Epithelial cell of esophagus (primary cell): ENCODE measurements at places on chromosomes 3 and 15.

GRCh38 chr3:76566211-76566534 is 473.7 kb upstream of the ROBO2 start:
- no peak for DNase-seq

DNA sequence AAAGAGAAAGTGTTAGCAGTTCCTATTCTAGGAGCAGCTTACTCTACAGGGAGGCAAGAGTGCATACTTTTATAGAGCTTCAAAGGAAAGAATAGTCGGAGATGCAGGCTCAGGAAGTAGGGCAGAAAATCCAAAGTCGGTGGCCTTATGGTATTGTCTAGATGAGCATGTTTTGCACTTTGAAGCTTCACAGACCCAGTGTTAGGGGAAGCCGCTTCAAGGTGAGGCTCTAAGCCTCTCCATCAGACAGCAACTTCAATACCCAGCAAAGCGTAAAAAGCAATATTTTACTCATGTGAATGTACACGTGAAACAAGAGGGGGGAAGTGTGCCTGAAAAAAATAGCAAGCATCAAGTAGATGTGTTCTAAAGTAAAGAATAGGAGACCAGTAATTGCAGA is 125.6 kb upstream of the RASGRP1 start:
- no peak for DNase-seq

GRCh38 chr15:68285259-68285980 is 7.9 kb downstream of the FEM1B start:
- peak; percentile 68 for DNase-seq

GRCh38 chr3:126161309-126161708 is 19.1 kb downstream of the ALDH1L1 start:
- DNase-seq, result no peak

- DNase-seq, result no peak
Measured at GRCh38 chr3:104911376-104911775, 455.3 kb upstream of the ALCAM start.

DNA sequence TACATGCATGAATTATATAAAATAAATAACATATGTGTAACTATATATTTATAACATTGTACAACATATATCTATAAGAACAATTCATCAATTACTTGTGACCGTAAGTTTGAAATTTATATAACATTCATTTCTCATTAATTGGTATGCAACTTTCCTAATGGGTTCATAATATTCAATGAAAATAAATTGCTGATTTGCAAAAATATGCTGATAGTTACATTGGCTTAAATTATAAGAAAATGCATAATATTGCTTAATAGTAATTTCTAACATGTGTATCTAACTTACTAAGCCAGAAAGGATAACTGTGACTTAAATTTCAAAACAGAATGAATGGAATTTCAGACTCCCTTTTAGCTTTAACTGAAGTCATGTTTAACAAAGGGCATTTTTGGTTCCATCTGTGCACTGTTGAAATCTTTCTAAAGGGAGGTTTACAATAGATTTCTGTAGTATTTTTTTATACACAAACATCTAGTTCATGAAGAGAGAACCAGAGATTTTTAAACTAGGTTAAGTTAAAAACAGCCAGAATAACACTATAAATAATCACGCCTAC is 310.9 kb downstream of the TBC1D5 start:
- no peak for DNase-seq

DNA sequence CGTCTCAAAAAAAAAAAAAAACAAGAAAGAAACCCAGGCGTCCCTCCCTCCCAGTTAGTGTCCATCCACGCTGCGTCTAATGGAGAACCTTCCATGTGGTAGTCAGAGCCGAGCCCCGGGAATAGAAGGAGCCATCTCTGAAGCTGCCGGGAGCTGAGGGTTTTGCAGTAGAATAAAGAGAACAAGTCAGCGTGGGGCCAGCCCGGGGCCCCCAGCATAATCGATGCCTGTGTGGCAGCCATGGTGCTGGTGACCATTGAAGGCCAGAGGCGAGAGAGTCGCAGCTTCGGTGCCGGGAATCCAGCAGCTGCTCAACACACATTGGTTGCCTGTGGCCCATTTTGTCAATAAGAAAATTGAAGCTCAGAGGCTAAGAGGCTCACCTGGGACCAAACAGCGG is 151.7 kb downstream of the CHSY1 start:
- DNase-seq, result no peak

DNA sequence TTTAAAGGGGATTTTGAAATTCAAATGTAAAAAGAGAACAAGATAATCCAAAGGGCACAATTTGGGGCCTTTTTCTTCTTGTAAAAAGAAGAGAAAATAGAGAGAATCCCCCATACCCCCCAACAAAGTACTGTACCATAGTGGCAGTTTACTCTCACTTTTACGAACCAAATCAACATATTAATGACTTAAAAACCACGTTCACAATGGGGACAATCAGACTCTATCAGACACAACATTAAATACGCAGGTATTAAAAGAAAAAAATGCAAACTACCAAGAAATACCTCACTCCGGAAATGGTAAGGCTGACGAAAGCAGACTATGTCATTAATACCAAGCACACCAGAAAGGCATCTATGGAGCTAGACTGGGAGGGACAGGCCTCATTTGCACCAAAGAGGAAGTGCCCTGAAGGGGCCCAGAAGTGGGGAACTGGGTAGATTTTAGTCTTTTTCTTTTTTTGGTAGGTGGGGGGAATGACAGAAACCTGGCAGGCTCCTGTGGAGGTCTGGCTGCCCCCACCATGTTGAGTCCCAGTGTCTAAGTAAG is 134.3 kb downstream of the TIGIT start:
- no peak for DNase-seq

DNA sequence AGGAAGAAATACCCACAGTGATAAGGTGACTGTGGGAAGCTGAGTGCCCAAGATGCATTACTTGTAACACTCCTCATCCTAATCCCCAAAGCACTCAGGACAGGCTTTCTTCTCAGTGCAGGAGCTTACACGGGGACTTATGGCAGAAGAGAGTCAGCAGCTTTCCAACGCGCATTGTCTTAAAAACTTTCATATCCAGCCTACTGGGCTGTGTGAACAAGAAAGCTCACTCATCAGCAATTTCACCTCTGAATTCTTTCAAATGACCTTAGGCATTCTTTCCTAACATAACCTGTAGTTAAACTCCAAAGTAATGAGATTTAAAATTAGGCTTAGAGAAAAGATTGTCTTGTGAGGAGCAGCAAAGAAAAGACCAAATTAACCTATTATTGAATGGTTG is 132.3 kb downstream of the KCNAB1 start:
- DNase-seq, result no peak

GRCh38 chr3:196117809-196118208 is 35.9 kb upstream of the TFRC start:
- DNase-seq, result no peak

DNA sequence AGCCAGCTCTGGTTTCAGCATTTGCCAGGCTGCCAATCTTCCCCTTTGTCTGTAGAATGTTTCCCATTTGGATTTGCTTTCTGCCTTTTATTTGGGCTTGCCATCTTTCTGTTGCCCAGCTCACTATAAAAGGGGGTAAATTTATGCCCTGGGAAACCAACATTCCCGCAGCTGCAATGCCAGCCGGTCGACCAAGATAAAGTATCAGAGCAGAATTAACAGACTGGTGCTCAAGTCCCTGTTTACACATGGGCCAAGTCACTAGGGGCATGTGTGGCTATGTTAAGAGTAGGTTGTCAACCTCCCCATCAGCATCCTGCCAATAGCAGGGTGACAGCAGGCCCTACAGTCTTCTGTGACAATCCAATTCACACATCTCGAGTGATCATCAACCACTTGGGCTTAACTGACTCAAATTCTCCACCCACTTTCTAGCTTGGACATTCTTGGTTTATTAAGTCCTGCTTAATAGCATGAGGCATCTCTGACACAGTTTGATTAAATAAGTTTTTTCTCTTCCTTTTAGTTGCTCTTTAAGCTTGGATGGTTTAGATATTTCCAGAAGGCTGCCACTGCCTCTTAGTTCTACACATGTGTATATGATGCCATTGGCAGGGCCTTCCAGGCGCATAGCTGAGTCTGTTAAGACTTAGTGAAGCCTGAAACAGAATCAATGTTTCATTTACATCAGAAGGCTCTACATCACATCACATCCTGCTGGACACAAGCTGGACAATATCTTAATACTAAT is 24.1 kb upstream of the VEPH1 start:
- DNase-seq, result no peak

DNA sequence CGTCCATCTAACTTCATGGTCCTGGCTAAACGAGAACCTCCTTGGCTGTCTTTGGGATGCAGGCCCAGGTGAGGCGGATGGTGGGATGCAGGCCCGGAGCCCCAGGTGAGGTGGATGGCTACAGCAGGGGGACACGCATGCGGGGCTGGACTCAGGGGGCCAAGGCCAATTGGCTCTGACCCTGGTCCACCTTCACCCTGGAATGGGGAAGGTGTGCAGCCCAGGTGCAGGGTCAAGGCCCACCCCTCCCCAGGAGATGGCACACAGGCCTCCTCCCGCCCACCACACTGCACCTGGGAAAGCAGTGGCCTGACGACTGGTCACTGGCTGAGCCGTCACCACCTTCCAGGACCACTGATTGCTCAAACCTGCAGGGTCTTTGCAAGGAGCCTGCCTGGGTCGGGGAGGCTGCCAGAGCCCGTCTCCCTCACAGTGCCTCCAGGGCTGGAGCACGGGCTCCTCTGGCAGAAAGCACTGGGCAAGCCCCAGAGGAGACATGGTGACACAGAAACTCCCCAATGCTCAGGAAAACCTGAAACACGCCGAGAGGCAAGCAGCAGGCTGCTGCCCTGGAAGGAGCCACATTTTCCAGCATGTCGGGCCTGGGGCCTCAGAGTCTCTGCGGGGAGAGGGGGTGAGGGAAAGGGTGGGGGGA is 159.6 kb downstream of the LRRK1 start:
- DNase-seq, result no peak

GRCh38 chr3:195077611-195078540 is 193.1 kb downstream of the XXYLT1 start:
- DNase-seq, result no peak

GRCh38 chr3:72329354-72329753 is 518.9 kb downstream of the SHQ1 start:
- no peak for DNase-seq
